T-helper 1 cell (primary cell): ENCODE measurements at places on chromosomes 11 and 22.

DNA sequence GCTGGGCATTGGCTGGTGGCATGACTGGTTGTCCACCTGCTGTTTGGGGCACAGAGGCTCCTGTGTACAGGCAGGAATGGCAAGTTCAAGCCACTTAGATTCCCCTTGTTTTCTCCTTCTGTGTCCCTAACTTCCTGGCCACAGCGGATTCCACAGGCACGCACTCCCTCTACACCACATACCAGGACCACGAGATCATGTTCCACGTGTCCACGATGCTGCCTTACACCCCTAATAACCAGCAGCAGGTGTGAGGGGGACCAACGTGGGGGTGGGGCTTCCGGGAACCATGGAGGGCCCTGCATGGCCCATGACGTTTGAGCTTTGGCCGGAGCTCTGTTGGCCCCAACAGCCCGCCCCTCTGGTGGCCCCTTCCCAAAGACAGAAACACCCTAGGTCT is 7.8 kb downstream of the SIPA1 start:
- DNase-seq, result no peak

GRCh38 chr11:115629456-115630015 is 125.3 kb upstream of the CADM1 start:
- no peak for DNase-seq

- DNase-seq, result no peak
These were observed 6.5 kb downstream of the TPCN2 start for GRCh38 chr11:69055212-69055586.

DNA sequence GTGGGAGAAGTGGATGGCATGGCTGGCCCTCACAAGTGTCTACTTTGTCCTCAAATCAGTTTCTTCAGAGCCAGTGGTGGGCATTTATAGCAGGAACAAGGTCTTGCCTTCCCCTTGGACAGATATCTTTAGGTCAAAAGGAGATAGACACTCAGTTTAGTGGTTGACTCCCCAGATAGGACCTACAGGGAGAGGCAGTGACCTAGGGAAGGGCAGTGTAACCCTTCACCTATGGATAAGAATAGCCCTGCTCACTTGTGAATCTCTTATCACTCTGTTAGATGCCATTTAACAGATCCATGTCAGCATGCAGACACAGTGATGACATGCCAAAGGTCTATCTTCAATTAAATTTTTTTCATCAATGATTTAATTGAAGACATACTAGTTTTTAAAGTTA is 11.0 kb downstream of the BCO2 start:
- no peak for DNase-seq
